ENCODE measurements at places on chromosomes 16 and 17.

DNA sequence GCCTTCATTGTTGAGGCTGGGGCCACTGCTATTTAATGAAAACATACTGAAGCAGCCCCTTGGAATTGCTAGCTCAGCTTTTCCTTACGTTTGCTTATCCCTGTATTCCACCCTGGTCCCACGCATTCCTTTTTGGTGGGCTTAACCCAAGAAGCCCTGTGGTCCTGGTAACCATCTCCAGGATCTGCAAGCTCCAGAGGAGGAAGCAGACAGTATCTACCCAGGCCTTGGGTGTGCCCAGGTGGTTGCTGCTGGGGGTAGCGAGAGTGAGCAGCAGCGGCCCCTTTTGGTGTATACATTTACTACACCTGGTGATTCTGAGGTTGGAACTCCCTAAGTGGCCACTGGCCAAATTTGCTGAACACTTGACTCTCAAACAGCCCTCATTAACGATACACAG, 97.7 kb downstream of the CBLN1 start:
- peak; percentile 3 for DNase-seq

DNA sequence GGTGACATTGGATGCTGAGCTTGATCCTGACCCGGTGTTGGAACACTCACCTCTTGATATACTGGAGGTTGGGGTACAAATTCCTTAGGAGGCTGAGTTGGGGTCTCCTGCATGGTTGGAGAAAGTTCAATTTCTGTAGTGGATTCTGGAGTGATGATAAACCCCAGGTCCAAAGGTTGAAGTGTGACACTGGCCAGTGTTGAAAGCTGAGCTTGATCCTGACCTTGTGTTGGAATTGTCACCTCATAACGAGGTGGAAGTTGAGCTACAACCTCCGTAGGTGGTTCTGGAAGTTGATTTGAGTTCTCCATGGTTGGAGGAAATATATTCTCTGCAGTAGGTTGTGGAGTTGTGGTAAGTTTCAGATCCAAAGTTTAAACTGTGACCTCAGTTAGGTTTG, 21.2 kb downstream of the RDM1 start:
- DNase-seq: no peak

- peak; percentile 31 for DNase-seq
Observed at GRCh38 chr16:52191531-52192134, 355.3 kb downstream of the TOX3 start.

DNA sequence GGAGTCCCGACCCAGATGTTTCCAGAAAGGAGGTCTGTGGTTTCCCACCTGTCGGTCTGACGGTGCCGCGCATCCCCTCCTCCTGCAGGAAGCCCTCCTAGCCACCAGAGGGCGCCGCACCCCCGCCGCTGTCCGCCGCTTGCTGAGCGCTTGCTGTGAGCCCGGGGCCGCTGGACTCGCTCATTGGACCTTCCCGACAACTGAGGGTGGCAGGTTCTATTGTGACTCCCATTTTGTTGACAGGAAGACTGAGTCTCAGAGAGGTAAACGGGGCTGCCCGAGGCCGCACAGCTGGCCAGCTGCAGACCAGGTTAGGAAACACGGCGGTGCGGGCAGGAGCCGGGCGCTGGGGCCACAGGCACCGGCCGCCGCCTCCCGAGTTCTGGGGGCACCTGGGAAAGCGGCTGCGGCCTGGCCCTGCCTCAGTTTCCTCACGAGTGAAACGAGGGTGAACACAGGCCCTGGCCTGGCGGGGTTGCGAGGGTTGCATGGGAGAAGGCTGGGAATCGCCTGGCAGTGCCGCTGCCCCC, 191.1 kb upstream of the CIBAR2 start:
- DNase-seq: peak; percentile 34

DNA sequence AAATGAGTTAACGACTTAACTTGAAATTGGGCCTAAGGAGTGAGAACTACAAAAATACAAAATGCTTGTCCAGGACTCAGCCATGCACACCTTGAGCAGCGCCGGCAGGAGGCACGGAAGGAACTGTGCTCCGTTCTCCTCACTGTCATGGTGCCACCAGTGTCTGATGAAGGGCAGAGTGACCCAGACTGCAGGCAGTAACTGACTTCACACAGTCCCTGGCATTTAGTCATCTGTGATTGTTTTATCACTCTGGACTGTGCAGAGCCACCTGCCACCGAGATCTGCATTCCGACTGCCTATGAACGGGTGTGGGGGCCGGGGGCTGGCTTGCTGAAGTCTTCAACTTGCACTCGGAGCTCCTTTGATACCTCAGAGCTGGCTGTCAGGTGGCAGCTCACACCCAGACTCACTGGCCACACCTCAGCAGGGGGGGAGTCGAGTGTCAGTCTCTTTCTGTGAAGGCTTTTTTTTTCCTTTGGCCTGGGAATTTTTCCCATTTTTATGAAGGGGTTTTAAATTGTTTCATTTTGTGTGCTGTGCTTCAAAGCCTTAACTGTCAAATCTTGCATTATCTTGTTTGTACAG, 20.2 kb upstream of the ENDOV start:
- DNase-seq: no peak

Measured in AML-193 (cell line).